ENCODE measurements at places on chromosomes 11 and 22.

DNA sequence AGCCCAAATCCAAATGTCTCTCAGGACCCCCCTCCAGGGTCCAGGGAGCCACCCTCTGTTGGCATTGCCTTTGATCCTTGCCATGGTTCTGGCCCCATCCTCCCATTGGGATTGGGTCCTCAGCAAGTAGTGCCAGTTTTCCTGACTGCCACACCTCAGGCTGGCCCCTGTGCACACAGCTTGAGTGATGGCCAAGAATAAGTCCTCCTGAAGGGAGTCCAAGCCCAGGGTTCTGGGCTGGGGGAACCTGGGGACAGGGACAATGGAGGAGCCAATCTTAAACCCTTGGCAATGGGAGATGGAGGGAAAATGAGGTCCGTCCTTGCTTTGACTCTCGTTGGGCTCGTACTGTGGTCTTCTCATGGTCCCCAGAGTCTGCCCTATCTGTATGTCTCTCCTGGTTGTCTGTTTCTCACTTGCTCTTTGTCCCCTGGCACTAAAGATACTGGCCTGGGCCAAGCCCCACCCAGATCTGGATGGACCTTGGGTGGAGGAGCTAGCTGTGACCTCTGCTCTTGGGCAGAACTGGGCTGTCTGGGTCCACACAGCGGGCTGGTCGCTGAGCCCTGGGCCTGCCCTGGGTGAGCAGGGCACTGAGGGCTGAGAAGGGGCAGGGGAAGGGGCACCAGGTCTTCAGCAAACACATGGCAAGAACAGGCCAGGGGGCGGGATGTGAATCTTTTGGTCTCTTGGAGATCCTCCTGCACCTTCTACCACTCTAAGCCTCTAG lies 2.9 kb downstream of the SOX10 start:
- no peak for DNase-seq

DNA sequence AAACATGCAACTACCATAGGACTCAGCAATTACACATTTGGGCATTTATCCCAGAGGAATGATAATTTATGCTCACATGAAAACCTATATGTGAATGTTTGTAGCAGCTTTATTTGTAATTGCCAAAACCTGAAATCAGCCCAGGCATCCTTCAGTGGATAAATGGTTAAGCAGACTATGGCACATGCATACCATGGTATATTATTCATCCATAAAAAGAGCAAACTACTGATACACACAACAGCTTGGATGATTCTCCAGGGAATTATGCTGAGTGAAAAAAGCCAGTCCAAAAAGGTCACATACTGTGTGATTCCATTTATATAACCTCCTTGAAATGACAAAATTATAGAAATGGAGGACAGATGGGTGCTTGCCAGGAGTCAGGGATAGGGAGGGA lies 86.7 kb downstream of the ALX4 start:
- DNase-seq = no peak

- no peak for DNase-seq
Observed at GRCh38 chr22:36942556-36942955, 29.1 kb downstream of the CSF2RB start.

DNA sequence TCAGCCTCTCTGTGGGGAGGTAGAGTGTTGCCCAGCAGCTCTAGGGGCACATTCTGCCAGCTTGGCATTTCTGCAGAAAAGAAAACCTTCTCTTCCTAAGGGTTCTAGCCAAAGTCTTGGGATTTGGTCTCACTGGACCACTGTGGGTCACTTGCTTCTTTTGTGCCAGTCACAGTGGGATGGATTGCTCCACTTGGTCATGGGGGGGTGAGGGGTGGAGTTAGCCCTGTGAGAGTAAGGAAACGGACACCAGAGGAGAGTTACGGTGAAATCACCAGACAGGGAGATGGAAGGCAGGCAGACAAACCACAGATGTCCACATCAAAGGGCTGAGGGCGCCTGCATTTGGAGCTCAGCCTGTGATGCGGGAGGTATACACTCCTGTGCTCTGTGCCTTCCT lies 10.8 kb downstream of the SGSM1 start:
- no peak for DNase-seq

- no peak for DNase-seq
Observed at GRCh38 chr22:35947794-35948425, 80.7 kb downstream of the RBFOX2 start.

DNA sequence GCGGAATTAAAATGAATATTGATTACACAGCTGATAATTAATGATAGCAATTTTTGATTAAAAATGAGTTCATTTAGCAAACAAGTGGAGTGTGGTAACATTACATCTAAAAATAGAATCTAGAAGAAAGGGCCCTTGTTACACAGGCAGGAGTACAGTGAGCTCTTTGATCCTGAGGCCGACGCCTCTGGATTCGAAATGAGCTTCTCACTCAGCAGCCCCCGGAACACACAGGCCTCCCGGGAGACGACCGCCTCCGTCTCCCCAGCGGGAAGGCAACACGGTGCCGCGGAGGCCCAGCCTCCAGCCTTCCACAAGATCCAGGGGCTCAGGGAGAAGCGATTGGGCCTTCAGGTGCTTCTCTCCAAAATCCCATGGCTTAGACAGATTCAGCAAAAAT lies 379.1 kb downstream of the BRD1 start:
- no peak for DNase-seq

GRCh38 chr22:49267996-49268395 lies 559.7 kb downstream of the BRD1 start:
- no peak for DNase-seq

- DNase-seq = no peak
Observed at GRCh38 chr11:60371854-60372253, 6.5 kb upstream of the MS4A7 start.

- peak; percentile 85 for DNase-seq
Observed at GRCh38 chr11:69915501-69916250, 96.5 kb upstream of the FGF3 start.

GRCh38 chr11:110471371-110471770 lies 41.6 kb downstream of the FDX1 start:
- no peak for DNase-seq

GRCh38 chr11:58801974-58802545 lies 42.4 kb downstream of the GLYATL2 start:
- no peak for DNase-seq

- DNase-seq = no peak
Observed at GRCh38 chr11:12430954-12431595, 53.7 kb downstream of the PARVA start.

GRCh38 chr11:95486466-95486865 lies 255.5 kb upstream of the SESN3 start:
- no peak for DNase-seq

DNA sequence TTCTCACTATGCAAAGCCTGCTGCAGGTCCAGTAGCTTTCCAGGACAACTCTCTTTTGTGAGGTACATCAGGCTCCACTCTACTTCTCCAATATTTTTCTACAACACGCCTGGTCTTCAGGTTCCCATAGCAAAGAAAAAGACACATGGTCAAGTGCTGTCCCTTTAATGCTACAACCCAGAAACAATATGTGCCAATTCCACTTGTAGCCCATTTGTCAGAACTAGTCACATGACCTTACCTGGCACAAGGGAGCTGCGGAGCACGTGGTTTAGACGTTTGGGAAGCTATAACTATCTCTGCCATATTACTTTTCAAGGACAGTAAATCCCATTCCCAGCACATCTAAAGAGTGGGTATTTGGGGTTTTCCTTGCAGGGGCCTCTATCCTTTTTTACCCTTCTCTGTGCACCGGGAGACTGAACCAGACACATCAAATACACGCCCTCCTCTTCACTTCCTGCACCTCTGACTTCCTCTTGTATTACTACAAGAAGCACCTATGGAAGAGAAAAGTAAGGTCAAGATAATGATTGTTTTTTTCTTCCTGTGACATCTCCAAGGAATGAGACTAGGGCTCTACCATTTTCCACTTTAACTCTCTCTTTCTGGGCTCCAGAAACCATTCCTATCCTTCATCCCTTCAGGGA lies 237.6 kb downstream of the ETS1 start:
- DNase-seq = no peak

- DNase-seq = no peak
Observed at GRCh38 chr22:43886231-43886630, 5.6 kb downstream of the PNPLA5 start.

GRCh38 chr11:78030429-78031325 lies 7.6 kb upstream of the KCTD14 start:
- no peak for DNase-seq

DNA sequence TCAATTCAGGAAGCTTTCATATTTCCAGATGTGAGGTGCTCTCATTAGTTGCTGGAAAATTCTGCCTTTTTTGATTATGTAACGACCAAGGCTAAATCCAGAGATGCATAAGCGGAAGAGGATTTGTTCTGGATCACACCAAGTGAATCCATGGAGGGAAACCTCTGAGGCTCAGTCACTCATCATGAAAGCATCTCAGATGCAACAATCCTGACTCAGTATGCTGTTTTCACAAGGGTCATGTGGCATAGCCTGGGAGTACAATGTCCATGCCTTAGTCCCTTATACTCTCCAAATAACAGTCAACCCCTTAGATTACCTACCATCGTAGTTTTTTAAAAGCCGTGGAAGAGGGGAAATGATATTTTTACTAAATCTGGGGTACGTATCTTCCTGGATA lies 445.6 kb downstream of the NTM start:
- no peak for DNase-seq

DNA sequence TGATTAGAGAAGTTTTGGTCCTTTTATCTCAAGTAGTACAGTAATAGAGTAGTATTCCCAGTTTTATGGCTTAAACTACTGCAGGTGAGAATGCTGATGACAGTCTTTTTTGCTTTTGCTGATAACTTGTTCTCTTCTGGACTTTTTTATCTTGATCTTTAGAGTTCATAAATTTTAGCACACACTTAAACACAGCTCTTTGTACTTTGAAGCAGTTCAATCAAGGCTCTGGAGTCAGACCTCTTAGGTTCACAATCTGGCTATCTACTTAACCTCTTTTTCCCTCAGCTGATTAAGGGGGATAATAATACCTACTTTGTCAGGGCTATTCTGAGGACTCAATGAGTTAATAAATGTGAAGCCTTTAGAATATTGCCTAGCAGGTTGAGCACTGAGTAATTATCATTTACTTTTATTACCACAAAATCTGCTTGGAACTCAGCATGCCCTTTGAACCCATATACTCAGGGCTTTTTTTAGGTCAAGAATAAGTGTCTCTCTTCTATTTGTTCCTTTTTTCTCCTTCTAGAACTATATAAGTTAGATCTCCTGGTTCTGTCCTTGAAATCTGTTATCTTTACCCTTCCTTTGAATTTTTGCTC lies 51.9 kb downstream of the CSTF3 start:
- DNase-seq = no peak

- DNase-seq = no peak
Observed at GRCh38 chr11:7257724-7258123, 6.0 kb downstream of the SYT9 start.

GRCh38 chr11:26688701-26689100 lies 33.2 kb downstream of the SLC5A12 start:
- no peak for DNase-seq

DNA sequence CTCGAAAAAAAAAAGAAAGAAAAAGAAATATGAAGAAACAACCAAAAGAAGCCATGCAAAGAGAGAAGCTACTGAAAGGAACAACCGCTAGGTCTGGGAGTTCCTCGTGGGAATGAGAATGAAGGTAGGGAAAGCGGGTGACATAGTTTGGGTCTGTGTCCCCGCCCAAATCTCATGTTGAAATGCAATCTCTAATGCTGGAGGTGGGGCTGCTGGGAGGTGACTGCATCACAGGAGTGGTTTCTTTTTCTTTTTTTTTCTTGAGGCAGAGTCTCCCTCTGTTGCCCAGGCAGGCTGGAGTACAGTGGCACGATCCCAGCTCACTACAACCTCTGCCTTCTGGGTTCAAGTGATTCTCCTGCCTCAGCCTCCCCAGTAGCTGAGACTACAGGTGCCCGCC lies 9.7 kb upstream of the TXN2 start:
- DNase-seq = no peak
